Activated naive CD4-positive, alpha-beta T cell treated with anti-CD3 and anti-CD28 coated beads for 36 hours (primary cell): ENCODE measurements at places on chromosomes 1 and 21.

DNA sequence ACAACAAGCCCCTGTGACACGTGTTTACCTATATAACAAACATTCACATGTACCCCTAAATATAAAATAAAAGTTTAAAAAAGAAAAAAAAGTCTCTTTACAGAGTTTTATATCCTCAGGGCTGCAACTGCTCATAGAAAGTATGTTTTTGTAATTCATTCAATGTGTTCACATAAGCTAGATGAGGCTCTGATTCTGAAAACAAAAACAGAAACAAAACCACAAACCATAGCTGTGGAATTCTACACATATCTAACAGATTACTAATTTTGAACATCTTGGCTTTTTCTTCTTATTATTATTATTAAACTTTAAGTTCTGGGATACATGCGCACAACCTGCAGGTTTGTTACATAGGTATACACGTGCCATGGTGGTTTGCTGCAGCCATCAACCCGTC lies 579.6 kb upstream of the ZRANB2 start:
- DNase-seq = no peak

DNA sequence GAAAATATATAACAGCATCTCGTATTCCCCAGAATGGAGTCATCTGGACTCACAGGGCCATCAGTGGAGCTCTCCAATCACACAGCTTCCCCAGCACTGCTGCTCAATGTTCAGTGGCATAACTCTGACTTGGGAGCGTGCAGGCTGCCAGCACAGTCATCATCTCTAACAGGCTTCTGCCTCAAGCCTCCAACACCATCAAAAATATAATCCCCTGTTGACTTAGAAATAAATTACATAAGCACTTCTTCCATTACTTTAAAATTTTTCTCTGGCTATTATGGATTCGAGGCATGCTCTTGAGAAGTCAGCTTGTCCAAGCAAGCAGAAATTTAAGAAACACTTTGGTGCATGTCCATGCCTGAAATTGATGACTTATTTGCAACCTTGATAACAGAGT lies 6.2 kb downstream of the DUSP23 start:
- DNase-seq = no peak

- DNase-seq = peak; percentile 48
Measured at GRCh38 chr1:228236744-228237143, 28.9 kb downstream of the OBSCN start.

GRCh38 chr1:228361314-228362140 lies 45.1 kb downstream of the TRIM11 start:
- no peak for DNase-seq

- no peak for DNase-seq
Measured at GRCh38 chr1:201281573-201281972, 1.7 kb upstream of the PKP1 start.

- DNase-seq = no peak
Measured at GRCh38 chr21:31358158-31358557, 14.1 kb upstream of the TIAM1 start.

DNA sequence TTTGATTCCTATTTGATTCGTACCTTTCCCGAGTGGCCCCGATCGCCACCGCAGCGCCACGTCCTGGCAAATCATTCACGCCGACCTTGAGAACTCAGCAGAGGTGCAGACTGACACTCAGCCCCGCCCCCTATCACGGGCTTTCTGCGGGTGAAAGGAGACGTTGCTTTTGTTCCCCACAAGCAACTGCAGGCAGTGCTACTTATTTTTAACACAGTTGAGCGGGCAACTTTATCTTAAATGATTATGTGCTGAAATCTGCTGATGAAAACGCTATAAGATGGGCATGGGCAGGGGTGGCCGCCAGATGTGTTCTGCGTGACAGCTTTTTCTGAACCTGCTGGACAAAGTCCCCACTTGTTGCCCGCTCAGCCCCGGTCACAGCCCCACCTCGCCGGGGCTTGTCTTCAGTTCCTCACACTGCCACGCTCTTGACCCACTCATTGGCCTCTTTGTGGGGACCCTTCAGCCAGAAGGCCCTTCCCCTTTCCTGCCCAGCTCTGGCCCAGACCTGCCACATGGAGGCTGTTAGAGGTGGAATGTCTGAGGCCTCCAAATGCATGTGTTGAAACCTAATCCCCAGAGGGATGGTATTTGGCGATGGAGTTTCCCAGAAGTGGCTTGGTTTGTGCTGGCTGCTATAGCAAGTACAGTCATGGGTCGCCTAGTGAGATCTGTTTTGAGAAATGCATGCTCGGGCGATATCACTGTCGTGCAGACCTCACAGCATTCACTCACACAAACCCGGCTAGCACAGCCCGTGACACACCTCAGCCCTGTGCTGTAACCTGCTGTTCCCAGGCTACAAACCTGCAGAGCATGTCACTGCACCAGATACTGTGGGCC lies 15.7 kb upstream of the PDXK start:
- peak; percentile 41 for DNase-seq

GRCh38 chr21:45831991-45832740 lies 149.4 kb upstream of the COL6A1 start:
- no peak for DNase-seq
